ENCODE measurements at places on chromosomes 2 and 18.

DNA sequence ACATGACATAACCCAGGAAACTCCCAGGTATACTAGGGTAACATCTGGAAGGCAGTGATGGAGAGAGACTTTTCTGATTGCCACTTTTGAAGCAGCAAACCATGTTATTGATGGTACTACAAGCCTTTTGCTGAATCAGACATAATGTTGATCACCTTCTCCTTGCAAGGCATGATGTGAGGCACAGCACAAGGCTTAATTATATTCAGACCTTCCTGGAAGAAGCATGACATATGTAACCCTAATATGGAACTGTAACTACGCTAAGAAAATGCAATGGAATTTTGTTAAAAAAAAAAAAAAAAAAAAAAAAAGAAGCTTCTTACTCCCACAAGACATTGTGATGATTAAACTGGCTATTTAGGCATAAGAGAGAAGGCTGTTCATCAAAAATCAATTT is 145.4 kb downstream of the ALK start:
- DNase-seq = no peak

GRCh38 chr2:108637304-108637669 is 82.0 kb upstream of the RANBP2 start:
- DNase-seq = no peak

GRCh38 chr2:74759986-74760385 is 73.9 kb upstream of the HK2 start:
- DNase-seq = no peak

DNA sequence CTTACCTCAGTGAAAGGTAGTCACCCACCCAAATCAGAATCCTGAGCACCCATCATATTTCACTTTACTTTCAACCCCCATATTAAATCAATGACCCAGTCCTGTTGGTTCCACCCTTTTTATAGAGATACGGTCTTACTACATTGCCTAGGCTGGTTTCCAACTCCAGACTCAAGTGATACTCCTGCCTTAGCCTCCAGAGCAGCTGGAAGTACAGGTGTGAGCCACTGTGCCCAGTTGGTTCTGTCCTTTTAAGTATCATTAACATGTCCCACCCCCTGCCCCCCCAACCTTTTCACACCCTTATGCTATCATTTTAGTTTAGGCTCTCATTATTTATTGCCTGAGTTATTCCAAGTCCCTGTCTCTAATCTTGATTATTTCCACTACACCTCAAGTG is 28.7 kb downstream of the MSH6 start:
- no peak for DNase-seq

All from stimulated activated CD4-positive, alpha-beta T cell treated with anti-CD3 and anti-CD28 coated beads, Interleukin-12 subunit alpha, Interleukin-12 subunit beta, amount 100 ng/mL, for 4 hours (primary cell).